WTC11 (cell line): ENCODE measurements at places on chromosomes 12 and 14. TPM values are rescaled to one million over a fixed set of nuclear protein-coding genes. Genes with fewer than 3 reads are reported as not detected.

- H3K27ac ChIP-seq, result no peak overlapping the region
- H3K27me3 ChIP-seq, result peaks cover 12% of the 10 kb centered on the region
- peaks cover 7% of the 10 kb centered on the region for H3K4me1 ChIP-seq
- H3K36me3 ChIP-seq, result peaks cover 25% of the 10 kb centered on the region
- H3K4me3 ChIP-seq, result no peak overlapping the region
Observed at GRCh38 chr12:56872366-56872765, 61.8 kb downstream of the SDR9C7 start.

- H3K4me1 ChIP-seq, result peaks cover 21% of the 10 kb centered on the region
- no peak overlapping the region for H3K27ac ChIP-seq
- no peaks in the 10 kb centered on the region for H3K27me3 ChIP-seq
Observed at GRCh38 chr14:50520947-50521815, 11.2 kb downstream of the MAP4K5 start.

LMNTD1 gene
- not detected in 3 replicates for total RNA-seq

- no peak for DNase-seq
- H3K4me3 ChIP-seq, result no peak overlapping the region
- no peaks in the 10 kb centered on the region for H3K4me1 ChIP-seq
- no peaks in the 10 kb centered on the region for H3K27me3 ChIP-seq
Observed at GRCh38 chr12:92378682-92379479, 233.2 kb upstream of the BTG1 start.

DNA sequence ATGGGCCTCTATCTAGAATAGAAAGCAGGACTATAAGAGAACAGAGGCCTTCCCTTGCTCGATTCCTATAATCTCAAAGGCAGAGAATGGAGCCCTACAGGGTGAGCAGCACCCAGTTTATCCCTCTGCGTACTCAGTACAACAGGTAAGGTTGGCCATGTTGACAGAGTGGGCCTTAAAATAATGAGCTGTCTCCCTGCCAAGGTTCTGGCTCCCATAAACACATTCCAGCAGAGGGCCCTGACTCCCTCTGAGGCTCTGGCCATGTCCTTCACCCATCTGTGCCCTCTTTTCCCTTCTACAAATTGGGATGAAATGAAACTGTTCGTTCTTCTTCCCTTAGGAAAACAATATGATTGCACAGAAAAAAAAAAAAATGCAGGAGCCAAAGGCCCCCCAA, 16.9 kb upstream of the PNMA1 start:
- H3K36me3 ChIP-seq, result peaks cover 10% of the 10 kb centered on the region
- no peak overlapping the region for H3K27ac ChIP-seq
- H3K4me1 ChIP-seq, result peaks cover 11% of the 10 kb centered on the region
- H3K27me3 ChIP-seq, result no peaks in the 10 kb centered on the region
- no peak for DNase-seq

KRT78 gene
- not detected in 3 replicates for total RNA-seq

DNA sequence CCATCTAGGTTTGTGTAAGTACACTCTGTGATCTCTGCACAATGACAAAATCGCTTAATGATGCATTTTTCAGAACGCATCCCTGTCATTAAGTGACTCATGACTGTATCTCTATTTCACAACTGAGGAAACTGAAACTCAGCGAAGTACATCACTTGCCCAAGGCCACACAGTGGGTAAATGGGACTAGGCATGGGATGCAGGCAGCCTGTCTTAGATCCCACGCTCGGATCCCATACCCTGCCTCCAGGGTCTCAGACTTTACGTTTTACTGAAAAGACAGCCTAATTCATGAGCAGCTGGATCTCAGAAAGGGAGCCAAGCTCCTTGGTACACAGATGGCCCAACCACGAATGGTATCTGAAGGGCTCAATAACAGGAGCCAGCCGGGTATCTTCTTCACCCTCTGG, 2.4 kb upstream of the MLEC start:
- no peaks in the 10 kb centered on the region for H3K36me3 ChIP-seq
- H3K27ac ChIP-seq, result no peak overlapping the region
- H3K27me3 ChIP-seq, result no peaks in the 10 kb centered on the region
- H3K4me1 ChIP-seq, result peaks cover 25% of the 10 kb centered on the region
- no peak overlapping the region; the same call in 1 of the 2 replicates for H3K4me3 ChIP-seq
- no peak for DNase-seq

DNA sequence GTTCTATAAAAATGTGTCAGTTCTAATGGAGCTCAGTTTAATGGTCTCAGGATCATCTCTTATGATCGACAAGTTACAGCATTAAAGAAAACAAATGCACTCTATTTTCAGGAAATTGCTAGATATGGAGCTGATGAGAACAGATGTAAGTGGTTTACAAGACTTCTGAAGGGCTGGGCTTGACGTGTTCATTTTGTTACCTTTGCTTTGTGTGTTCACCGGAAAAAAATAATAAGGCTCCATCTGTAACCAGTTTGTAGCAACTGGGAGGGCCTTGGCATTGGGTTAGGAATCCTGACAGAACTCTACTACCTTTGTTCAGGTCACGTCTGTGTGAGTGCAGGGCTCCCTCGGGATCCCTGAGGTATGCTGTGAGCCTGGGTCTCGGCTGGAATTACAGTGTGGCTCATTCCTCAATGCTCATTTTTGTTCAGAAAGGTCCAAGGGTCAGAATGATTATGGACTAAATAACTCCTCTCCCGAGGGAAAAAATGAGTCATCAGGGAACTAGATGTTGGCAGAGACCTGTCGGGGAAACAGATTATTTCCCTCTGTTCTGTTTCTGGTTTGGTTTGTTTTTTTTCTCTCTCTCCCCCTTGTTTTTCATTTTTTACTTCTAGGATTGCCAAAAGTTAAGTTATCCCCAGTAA, 158.0 kb downstream of the SLC5A8 start:
- no peak for DNase-seq
- no peak overlapping the region for H3K4me3 ChIP-seq
- no peak overlapping the region; the same call in 1 of the 2 replicates for H3K27ac ChIP-seq
- H3K36me3 ChIP-seq, result peaks cover 2% of the 10 kb centered on the region; the same call in 1 of the 2 replicates

RFX4 gene
- total RNA-seq, result 0.14 to 0.26 TPM in 2 of 3 replicates, not detected in the other

GRCh38 chr12:94769776-94770759, 119.7 kb upstream of the TMCC3 start:
- no peak for DNase-seq
- H3K27me3 ChIP-seq, result peaks cover 39% of the 10 kb centered on the region
- no peaks in the 10 kb centered on the region for H3K36me3 ChIP-seq
- no peak overlapping the region for H3K27ac ChIP-seq

FAM186B gene
- total RNA-seq, result 0.16 to 0.39 TPM (median 0.21 TPM) in 3 replicates

GRCh38 chr14:59210621-59211020, 22.2 kb downstream of the DAAM1 start:
- H3K4me1 ChIP-seq, result peaks cover 42% of the 10 kb centered on the region
- DNase-seq, result no peak
- H3K4me3 ChIP-seq, result no peak overlapping the region
- H3K27ac ChIP-seq, result 0 out of 2 replicates have a peak overlapping the region, but pooled peaks have one; percentile 83

GRCh38 chr14:66403183-66403582, 83.0 kb upstream of the CCDC196 start:
- no peak overlapping the region for H3K4me3 ChIP-seq
- H3K4me1 ChIP-seq, result peaks cover 9% of the 10 kb centered on the region
- no peaks in the 10 kb centered on the region for H3K27me3 ChIP-seq
- H3K27ac ChIP-seq, result no peak overlapping the region
- no peak for DNase-seq

GRCh38 chr14:61627612-61628011, 67.7 kb upstream of the HIF1A start:
- no peak overlapping the region for H3K27ac ChIP-seq
- no peaks in the 10 kb centered on the region for H3K27me3 ChIP-seq
- no peaks in the 10 kb centered on the region for H3K36me3 ChIP-seq
- no peak overlapping the region for H3K4me3 ChIP-seq
- H3K4me1 ChIP-seq, result peaks cover 6% of the 10 kb centered on the region
- no peak for DNase-seq

DNA sequence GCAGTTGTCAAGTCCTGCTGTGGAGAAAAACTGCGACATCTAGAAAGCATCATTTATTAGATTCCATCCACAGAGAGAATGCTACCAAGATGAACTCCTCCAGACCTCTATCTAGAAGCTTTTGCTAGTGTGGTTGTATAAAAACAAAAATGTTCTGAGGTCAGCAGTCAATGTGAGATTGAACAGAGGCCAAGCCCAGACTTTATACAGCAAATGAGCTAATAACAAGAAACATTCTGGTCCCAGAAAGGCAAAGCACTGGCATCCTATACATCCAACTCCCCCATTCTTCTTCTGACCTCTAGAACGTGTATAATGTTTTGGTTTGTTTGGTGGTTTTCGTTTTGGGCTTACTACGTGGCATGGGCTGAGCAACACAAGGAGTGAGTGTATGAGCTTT, 26.7 kb upstream of the RIN3 start:
- H3K4me3 ChIP-seq, result no peak overlapping the region
- H3K27me3 ChIP-seq, result no peaks in the 10 kb centered on the region; the same call in 1 of the 2 replicates
- H3K36me3 ChIP-seq, result no peaks in the 10 kb centered on the region
- H3K4me1 ChIP-seq, result peaks cover 12% of the 10 kb centered on the region

DNA sequence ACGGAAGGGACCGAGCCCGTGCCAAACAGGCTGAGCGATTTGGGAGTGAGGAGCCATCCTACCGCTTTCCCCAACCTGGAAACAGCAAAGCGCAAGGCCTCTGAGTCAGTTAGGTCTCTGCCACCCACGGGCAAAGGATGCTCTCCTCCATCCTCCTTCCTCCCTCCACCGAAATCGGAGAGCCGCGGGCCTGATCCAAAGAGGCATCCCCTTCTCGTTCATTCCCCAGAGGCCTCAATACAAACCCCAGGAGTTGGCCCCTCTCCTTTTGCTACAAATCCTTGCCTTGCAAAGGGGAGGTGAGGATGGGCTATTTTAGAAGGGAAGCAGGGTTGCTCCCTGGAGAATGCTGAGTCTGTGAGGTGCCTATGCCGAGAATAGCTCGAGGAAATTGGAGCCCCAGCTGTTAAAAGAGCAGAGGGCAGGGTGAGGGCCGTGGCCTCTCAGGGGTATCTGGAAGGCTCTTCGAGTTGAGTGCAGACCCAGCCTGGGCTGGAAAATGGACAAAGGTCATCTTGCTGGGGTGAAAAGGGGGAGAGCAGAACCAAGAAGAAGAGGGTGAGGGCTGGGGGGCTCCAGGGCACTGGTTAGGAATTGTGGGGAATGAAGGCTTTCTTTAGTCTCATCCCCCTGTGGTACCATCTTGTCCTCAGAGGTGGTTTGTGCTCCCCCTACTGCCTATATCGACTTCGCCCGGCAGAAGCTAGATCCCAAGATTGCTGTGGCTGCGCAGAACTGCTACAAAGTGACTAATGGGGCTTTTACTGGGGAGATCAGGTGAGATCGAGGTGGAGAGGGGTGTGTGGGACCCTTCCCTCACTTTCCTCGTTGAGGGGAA, 1.1 kb downstream of the TPI1 start:
- peak overlapping the region; percentile 88 for H3K27ac ChIP-seq
- no peak for DNase-seq
- H3K4me1 ChIP-seq, result peaks cover 60% of the 10 kb centered on the region

DNA sequence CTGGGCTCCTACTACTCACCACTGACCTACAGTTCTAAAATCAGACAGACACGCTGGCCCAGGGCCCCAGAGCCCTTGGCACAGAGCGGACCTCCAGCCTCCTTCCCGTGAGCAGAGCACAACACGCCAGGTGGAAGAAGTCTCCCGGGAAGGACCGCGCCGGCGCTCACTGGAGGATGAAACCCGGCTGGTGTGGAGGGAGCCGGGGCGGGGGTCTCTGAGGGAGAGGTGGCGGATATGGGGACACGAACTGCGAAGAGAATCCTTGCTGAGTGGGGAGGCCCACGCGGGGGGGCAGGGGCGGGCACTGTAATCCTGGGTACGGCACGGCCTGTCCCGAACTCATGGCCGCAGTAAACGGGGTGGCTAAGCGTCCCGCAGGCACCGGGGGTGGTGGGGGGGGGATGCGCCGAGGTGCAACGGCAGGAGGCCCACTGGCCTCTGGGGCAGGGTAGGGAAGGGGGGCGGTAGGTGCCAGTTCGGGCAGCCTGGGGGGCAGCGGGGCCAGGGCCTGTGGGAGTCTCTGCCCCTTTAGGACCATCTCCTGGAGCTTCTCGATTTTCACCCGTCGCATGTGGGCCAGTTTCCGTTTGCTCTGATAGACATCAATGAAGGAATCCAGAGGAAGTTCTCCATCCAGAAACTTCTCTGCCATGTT, 28.8 kb downstream of the VPS37B start:
- peaks cover 77% of the 10 kb centered on the region for H3K27me3 ChIP-seq
- H3K4me1 ChIP-seq, result peaks cover 4% of the 10 kb centered on the region
- peaks cover 24% of the 10 kb centered on the region for H3K36me3 ChIP-seq

GRCh38 chr12:63525831-63526230, 142.5 kb downstream of the DPY19L2 start:
- H3K36me3 ChIP-seq, result no peaks in the 10 kb centered on the region
- H3K4me3 ChIP-seq, result no peak overlapping the region
- no peaks in the 10 kb centered on the region for H3K27me3 ChIP-seq
- DNase-seq, result no peak

DNA sequence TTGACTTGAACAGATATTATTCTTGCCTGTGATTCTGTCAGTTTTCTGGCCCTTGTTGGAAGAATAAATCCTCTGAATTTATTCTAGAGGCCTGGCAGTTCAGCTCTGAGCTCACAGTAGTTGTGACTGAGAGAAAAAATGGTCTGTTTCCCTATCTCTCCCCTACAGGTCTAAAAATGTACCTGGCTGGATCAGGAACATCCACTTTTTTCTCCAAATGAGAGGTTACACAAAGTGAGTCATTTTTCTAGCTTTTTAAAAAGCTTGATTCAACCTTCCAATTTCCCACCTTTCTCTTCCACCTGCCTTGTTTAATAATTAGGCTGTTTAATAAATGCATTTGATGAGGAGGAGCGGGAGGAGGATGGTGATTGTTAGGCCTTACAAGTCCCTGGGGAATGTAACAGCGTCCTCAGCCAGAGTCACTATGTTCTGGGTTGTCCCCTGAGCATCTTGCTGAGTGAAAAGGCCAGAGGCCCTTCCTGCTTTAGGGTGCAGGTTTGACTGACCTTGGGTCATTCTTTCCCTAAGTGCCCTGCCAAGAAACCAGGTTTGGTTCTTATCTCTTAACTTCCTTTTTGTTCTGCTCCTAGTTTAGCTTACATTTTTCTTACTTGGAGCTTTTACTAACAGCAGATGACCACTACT, 91.7 kb upstream of the FUT8 start:
- no peak for DNase-seq
- H3K4me3 ChIP-seq, result no peak overlapping the region
- H3K36me3 ChIP-seq, result no peaks in the 10 kb centered on the region

TMEM253 gene
- 1.7 to 2.2 TPM (median 1.9 TPM) in 3 replicates for total RNA-seq

GRCh38 chr14:32865827-32866376, 72.8 kb upstream of the NPAS3 start:
- no peak overlapping the region for H3K27ac ChIP-seq
- 0 out of 2 replicates have a peak, but pooled peaks cover 3% of the 10 kb centered on the region for H3K4me1 ChIP-seq
- no peak for DNase-seq
- no peaks in the 10 kb centered on the region for H3K27me3 ChIP-seq
- H3K36me3 ChIP-seq, result no peaks in the 10 kb centered on the region

- H3K27ac ChIP-seq, result no peak overlapping the region
- H3K36me3 ChIP-seq, result peaks cover 35% of the 10 kb centered on the region
- no peak for DNase-seq
Observed at GRCh38 chr14:45793081-45793480, 540.1 kb upstream of the MIS18BP1 start.

- H3K27ac ChIP-seq, result no peak overlapping the region
- no peaks in the 10 kb centered on the region for H3K4me1 ChIP-seq
- no peak for DNase-seq
- H3K36me3 ChIP-seq, result peaks cover 21% of the 10 kb centered on the region
- H3K4me3 ChIP-seq, result no peak overlapping the region
- no peaks in the 10 kb centered on the region for H3K27me3 ChIP-seq
Observed at GRCh38 chr12:32822344-32822743, 66.6 kb upstream of the YARS2 start.
